NCI-H2171 (cell line): ENCODE measurements at places on chromosomes 5 and 9.

GRCh38 chr9:94697972-94698581, 28.4 kb upstream of the AOPEP start:
- DNase-seq = no peak

DNA sequence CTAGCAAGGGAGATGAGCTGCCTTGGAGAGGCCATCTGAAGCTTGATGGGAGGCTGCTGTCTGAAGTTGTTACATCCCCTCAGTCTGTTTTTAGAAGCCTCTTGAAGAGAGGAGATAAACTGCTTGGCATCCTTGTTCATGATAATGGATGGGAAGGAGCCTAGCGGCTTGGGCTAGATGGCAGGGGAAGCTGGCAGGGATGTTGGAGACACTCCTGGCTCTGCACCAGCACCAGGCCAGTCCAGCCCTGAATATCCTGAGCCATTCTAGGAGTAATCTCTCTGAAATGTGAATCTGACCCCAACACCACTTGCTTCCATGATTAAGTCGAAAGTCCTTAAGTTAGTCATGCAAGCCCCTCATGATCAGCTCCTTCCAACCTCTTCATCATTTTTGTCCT, 310.5 kb downstream of the NSG2 start:
- no peak for DNase-seq

DNA sequence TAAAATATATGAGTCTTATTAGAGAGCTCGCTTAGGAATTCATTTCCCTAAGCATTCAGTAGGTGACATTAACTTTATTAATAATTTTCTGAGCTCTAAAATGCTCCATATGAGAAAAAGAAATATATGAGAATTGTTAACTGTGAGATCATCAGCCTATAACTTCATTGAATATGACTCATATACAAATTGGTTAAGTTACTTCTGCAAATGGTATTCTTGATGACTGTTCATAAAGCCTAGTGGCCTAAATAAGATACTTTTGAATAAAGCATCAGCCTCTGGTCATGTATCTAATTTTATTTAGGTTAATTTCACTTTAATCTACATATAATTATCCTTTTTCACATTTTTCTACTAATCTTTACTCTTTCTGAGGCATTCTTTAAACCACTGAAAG, 710.2 kb upstream of the ACO1 start:
- no peak for DNase-seq

- no peak for DNase-seq
These were observed 7.9 kb downstream of the GABRP start for GRCh38 chr5:170791325-170791954.

DNA sequence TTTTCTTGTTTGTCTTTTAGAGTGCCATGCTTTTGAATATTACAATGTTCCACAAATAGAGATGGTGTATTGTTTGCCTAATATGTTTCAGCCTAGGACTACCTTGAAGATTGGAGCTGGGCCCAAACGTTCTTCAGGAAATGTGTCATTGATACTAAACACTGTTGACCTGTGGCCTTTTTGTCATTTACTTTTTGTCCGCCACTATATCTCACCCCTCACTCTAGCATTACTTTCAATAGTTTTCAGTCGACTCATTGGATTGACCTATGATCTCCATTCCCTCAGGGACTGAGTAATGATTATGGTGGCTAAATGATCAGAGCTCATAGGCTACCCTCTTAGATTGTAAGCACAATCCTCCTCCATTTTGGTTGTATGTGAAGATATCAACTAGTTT, 115.8 kb downstream of the NUDT12 start:
- no peak for DNase-seq

- DNase-seq = no peak
These were observed 102.8 kb upstream of the GNA14 start for GRCh38 chr9:77750981-77751340.

GRCh38 chr5:1855075-1855474, 27.6 kb downstream of the IRX4 start:
- no peak for DNase-seq

- no peak for DNase-seq
These were observed 291.9 kb downstream of the NFIB start for GRCh38 chr9:14021871-14022525.

DNA sequence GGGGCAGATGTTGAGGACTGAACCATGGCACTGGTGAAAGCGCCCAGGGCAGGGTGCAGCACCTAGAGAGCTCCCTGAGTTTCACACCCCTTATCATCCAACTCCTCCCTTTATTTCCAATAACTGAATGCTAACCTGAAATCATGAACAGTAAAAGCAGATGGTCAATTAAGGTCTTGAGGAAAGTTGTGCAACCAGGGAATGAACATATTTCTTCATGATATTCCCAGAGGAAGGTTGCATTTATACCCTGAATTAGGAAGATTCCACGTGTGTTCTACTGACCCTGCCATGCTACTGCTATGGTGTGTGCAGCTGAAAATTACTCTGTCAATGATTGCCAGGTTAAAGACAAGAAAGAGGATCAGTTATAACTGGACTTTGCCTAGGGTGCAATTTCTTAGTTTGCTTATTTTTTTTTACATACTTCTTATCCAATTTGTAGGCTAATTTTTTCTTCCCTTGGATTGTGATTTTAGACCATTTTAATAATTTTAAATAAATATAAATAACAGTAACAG, 319.8 kb downstream of the SEMA5A start:
- no peak for DNase-seq

DNA sequence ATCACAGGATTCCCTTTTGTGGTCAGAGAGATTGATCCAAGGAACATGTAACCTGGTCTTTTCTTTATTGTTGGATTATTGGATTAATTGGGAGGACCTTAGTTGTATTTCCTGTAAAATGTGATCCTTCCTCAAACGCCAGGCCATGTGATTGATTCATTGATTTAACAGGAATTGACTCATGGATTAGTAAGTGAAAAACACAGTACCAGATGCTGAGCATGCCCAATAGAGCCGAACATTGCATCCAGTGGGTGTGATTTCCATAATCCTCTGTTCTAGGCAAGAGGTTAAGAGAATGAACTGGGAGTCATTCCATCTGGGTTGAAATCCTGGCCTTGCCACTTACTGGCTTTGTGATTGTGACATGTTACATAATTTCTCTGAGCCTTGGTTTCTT, 522.3 kb downstream of the MAT2B start:
- DNase-seq = no peak

DNA sequence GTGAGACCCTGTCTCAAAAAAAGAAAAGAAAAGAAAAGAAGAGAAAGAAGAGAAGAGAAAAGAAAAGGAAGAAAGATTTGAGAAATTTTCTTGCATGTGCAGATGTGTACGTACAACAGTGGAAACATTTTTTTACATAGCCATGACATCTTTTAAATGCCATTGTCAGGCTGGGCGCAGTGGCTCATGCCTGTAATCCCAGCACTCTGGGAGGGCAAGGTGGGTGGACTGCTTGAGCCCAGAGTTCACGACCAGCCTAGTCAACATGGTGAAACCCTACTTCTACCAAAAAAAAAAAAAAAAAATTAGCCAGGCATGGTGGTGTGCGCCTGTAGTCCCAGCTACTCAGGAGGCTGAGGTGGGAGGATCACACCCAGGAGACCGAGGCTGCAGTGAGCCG, 6.6 kb downstream of the LMAN2 start:
- no peak for DNase-seq

DNA sequence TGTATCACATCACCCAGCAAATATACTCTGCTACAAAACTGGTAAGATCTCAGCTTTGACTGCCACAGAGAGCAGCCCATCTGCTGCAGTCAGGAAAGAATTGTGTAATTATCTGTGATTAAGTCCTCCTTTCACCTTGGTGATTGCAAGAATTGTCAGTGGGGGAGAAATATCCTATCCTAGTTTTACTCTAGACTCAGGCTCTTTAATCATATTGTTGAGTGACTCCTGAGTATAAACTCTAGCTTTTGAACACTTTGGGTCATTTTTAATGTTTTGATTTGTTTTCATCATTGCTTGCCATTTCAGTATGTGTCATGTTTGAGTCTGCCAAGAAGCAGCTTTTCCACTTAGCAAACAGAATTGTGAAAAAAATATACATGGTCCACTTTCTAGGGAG, 32.1 kb downstream of the VCAN start:
- DNase-seq = no peak

GRCh38 chr9:98259791-98260190, 4.3 kb upstream of the TBC1D2 start:
- DNase-seq = no peak

GRCh38 chr9:124187311-124187710, 70.4 kb upstream of the NEK6 start:
- no peak for DNase-seq
